ENCODE measurements at places on chromosomes 7 and 10.

DNA sequence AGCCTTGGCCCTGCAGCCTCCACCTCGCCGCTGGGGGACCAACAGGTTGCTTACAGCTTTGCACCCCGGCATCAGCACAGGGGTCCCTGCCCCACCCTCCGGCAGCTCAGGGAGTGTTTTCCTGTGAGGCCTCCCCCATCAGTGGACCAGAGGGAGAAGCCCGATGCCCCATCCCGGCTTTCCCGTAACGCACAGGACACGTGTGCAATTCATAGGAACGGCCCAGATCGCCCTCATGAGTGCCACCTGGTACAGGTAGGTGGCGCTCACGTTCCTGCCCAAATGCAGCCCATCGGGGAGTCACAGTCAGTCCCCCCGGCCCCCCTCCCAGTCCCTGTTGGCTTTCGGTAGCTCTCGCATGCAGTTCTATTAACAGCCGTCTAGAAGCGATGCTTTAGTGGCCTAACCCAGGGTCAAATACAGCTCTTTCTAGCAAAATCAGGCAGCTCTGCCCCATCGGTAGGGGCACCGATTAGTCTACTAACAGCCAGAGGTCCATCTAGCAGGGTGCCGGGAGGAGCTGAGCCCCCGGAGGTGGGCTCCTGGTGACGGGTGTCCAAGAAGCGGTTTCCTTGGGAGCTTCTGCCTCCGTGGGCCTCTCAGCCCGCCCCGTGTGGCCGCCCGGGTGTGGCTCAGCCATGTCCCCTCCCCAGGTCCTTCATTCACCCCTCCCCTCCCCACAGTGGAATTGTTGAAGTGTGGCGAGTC lies 48.4 kb upstream of the GTF2IRD1 start:
- no peak for DNase-seq

- DNase-seq, result no peak
Measured at GRCh38 chr10:8911032-8911431, 856.5 kb downstream of the GATA3 start.

- no peak for DNase-seq
Measured at GRCh38 chr7:80362677-80363076, 149.2 kb downstream of the GNAT3 start.

DNA sequence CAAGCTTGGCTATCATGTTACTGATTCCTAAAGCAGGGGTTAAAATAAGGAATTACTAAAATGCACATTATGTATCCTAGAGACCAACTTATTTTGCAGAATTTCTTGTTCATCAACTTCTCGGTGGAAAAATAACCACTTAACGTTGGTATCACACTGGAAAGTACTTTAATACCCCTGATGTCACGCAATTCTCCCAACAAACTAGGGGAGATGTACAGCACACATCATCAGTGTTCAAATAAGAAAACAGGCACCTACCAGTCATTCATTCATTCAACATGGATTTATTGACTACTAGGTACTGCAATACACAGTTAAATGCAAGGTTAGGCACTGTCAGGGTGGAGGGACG lies 648 bp downstream of the HUS1 start:
- DNase-seq, result no peak
